Large intestine (tissue), 12 donors: ENCODE measurements at places on chromosomes 11 and 22. TPM values are rescaled to one million over a fixed set of nuclear protein-coding genes. Genes with fewer than 3 reads are reported as not detected.
A peak's percentile ranks its signal among the peaks of the same experiment; 100 is the strongest.

DNA sequence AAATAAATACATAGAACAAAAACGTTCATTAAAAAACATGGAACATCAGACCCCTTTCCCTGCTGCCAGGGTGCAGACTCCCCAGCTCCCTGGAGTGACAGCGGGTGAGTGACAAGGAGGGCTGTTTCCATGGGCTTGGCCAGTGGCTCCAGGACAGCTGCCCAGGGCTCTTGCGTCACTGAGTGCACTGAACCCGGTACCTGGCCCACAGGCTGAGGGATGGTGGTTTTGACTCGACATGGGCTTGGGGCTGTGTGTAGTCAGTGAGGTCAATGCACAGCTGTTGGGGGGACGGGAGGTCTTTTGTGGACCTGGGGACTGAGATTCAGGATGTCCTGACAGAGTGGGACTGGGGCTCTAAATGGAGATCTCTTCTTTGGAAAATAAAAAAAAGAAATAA, 142.1 kb upstream of the B3GAT1 start:
- H3K36me3 ChIP-seq, result no peaks in the 10 kb centered on the region
- DNase-seq, result no peak
- no peak overlapping the region for H3K4me3 ChIP-seq
- H3K27me3 ChIP-seq, result no peaks in the 10 kb centered on the region

- H3K4me3 ChIP-seq, result peak within 1 kb of the TSS; percentile 27
- peaks cover 70% of the 10 kb centered on the region for H3K27me3 ChIP-seq
- H3K27ac ChIP-seq, result peak within 1 kb of the TSS; percentile 10
- H3K36me3 ChIP-seq, result no peaks in the 10 kb centered on the region
Measured at GRCh38 chr11:57649826-57650738, at the start of gene YPEL4. Gene YPEL4, minus strand, starts transcription at chr11:57649912. Its CDS starts 2,805 bp downstream, at chr11:57647107.

DNA sequence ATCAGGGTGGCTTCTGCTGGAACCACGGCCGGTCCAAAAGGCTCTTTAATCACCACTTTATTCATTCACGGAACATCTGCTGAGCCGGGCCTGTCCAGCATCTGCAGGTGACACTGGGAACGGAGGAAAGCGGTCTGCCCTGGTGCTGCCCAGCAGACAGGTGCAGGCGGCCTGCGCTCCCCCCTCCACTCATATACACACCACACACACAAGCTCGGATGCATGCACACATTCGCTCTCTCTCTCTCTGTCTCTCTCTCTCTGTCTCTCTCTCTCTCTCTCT, 736.9 kb downstream of the BRD1 start:
- no peak for DNase-seq
- no peaks in the 10 kb centered on the region for H3K27me3 ChIP-seq
- no peak overlapping the region for H3K4me3 ChIP-seq

GRCh38 chr11:3962406-3962840, 107.0 kb downstream of the STIM1 start:
- no peaks in the 10 kb centered on the region for H3K27me3 ChIP-seq
- DNase-seq, result no peak
- H3K27ac ChIP-seq, result no peak overlapping the region
- H3K4me1 ChIP-seq, result no peaks in the 10 kb centered on the region

GRCh38 chr11:11036848-11037732, 179.2 kb upstream of the ZBED5 start:
- DNase-seq, result peak; percentile 52
- no peak overlapping the region for H3K27ac ChIP-seq
- H3K4me3 ChIP-seq, result no peak overlapping the region
- no peaks in the 10 kb centered on the region for H3K4me1 ChIP-seq
- H3K27me3 ChIP-seq, result peaks cover 10% of the 10 kb centered on the region

- H3K4me3 ChIP-seq, result no peak overlapping the region
- DNase-seq, result no peak
- no peak overlapping the region for H3K27ac ChIP-seq
- H3K4me1 ChIP-seq, result no peaks in the 10 kb centered on the region
- no peaks in the 10 kb centered on the region for H3K27me3 ChIP-seq
Measured at GRCh38 chr11:94658386-94658785, 91.2 kb downstream of the PIWIL4 start.

GRCh38 chr11:88308576-88308975, 29.0 kb downstream of the CTSC start:
- H3K27ac ChIP-seq, result no peak overlapping the region
- no peak for DNase-seq
- H3K27me3 ChIP-seq, result no peaks in the 10 kb centered on the region
- peaks cover 14% of the 10 kb centered on the region for H3K36me3 ChIP-seq
- no peaks in the 10 kb centered on the region for H3K4me1 ChIP-seq
- H3K4me3 ChIP-seq, result no peak overlapping the region

DNA sequence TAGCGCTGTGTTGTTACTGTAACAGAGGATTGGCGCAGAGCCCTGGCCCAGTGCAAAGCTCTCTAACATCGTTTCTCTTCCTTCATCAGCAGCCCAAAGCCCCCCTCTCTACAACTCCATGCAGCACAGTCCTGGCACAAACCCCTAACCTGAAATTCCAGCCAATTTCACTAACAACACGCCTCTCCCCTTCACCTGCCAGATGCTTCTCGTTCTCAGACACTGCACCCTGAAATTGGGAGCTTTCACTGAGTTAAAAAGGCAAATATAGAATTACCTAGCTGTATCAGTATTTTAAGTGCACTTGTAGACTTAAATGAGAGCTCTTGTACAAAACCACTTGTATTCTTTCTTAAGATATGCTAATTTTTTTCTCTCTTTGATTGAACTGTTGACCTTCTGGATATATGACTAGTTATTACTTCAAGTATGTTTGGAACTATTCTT, 16.3 kb downstream of the GRAP2 start:
- H3K36me3 ChIP-seq, result no peaks in the 10 kb centered on the region
- H3K4me3 ChIP-seq, result no peak overlapping the region
- H3K27ac ChIP-seq, result no peak overlapping the region
- no peaks in the 10 kb centered on the region for H3K27me3 ChIP-seq
- DNase-seq, result no peak
- H3K4me1 ChIP-seq, result no peaks in the 10 kb centered on the region

DNA sequence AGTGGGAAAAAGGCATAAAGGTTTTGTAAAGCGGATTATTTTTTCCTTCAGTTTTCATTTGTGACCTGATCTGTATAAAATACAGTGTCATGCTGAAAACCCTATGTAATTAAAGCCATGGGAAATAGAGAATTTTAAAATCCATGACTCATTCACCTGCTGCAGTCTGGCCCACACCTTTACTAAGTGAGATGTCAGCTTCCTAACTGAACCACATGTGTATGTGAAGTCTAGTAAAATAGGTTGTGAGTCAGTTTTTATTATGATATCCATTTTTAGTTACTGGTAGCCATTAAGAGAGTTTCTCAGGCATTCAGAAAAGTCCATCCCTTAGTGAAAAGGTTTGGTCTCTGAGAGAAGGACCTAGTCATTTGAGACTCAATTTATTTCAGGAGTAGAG, 60.9 kb downstream of the TRIM44 start:
- H3K27me3 ChIP-seq, result no peaks in the 10 kb centered on the region
- peaks cover 14% of the 10 kb centered on the region for H3K36me3 ChIP-seq
- no peaks in the 10 kb centered on the region for H3K4me1 ChIP-seq
- H3K4me3 ChIP-seq, result no peak overlapping the region
- H3K27ac ChIP-seq, result no peak overlapping the region
- no peak for DNase-seq

- no peak overlapping the region for H3K4me3 ChIP-seq
- no peaks in the 10 kb centered on the region for H3K27me3 ChIP-seq
- no peak for DNase-seq
- no peak overlapping the region for H3K27ac ChIP-seq
- H3K36me3 ChIP-seq, result no peaks in the 10 kb centered on the region
- no peaks in the 10 kb centered on the region for H3K4me1 ChIP-seq
Measured at GRCh38 chr22:34210301-34210700, 290.0 kb upstream of the LARGE1 start.

DNA sequence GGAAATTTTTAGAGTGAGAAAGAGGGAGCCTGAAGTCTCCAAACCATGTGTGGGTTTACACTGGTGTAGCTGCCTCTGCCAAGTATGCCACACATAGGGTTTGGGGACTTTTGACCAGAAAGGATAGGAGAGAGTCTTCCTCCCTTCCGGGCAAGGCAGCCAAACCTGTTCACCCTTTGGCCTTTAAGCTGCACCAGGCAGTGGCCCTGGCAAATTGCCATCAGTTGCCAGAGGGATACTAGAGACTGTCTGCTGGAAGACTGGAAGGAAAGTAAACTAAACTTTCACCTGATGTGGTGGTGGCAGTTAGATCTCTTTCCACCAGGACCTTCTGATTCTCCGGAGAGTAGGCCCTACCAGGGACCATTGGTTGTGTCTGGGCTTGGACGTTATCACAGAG, 1263.2 kb downstream of the FAM181B start:
- H3K27me3 ChIP-seq, result no peaks in the 10 kb centered on the region
- no peak overlapping the region for H3K27ac ChIP-seq
- H3K36me3 ChIP-seq, result no peaks in the 10 kb centered on the region
- peak; percentile 2 for DNase-seq
- H3K4me1 ChIP-seq, result no peaks in the 10 kb centered on the region
- no peak overlapping the region for H3K4me3 ChIP-seq

- H3K27me3 ChIP-seq, result no peaks in the 10 kb centered on the region
- DNase-seq, result peak; percentile 22
- H3K27ac ChIP-seq, result no peak overlapping the region
- no peak overlapping the region for H3K4me3 ChIP-seq
- no peaks in the 10 kb centered on the region for H3K36me3 ChIP-seq
Measured at GRCh38 chr11:70522593-70523311, 124.4 kb downstream of the CTTN start.

The RFPL3 gene
- 0.04 TPM for polyA plus RNA-seq

The OR52I1 gene
- 0.03 TPM for polyA plus RNA-seq

The MS4A5 gene
- polyA plus RNA-seq, result not detected

The MRGPRX3 gene
- polyA plus RNA-seq, result not detected
